K562 (cell line): ENCODE measurements at places on chromosomes 11 and 22.

DNA sequence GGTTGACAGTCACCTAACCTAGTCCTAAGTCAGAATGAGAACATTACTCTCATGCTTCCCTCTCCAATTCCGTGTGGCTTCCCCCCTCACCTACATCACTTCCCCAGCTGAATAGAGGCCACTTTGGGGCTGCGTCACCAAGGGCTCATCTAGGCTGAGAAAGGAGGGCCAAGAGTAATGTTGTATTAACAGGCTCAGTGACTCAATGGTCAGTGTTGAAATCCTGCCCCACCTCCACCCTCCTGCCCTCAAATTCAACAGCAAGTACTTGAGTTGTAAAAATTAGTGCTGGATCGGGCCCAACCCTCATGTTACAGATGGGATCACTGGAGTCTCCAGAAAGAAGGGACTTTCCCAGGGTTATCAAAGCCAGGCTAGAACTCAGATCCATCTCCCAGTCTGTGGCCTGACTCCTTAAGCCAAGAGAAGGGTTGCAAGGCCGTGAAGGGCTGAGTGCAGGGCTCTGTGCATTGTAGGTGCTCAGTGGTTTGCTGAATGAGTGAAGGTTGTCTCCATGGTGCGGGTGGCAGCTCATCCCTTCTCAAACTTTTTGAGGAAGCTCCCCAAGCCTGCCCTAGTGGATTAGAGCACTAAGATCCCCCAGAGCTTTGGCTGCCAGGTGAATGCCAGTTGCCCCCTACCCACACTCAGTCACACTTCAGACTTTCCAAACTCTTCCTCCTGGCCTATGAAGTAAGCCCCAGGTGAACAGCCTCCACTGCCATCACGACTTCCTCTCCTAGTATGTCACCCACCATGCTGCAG lies 3.2 kb downstream of the DGAT2 start:
- no peak for DNase-seq

DNA sequence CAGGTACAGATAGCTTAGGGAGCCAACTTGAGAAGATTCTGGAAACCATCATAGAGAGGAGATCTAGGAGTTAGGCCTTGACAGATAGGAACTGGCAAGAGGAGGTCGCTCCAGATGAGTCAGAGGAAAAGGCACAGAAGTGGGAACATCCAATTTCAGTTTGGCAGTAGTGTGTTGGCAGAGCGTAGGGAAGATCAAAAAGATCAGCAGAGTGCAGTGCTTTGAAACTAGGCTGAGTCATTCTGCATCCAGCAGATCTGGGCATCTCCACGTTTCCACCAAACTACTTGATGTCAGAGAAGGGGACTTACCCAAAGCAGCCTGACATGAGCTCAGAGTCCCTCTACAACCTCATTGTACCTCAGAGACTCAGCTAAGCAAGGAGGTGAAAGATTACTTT lies 58.5 kb downstream of the GAB4 start:
- DNase-seq, result no peak

DNA sequence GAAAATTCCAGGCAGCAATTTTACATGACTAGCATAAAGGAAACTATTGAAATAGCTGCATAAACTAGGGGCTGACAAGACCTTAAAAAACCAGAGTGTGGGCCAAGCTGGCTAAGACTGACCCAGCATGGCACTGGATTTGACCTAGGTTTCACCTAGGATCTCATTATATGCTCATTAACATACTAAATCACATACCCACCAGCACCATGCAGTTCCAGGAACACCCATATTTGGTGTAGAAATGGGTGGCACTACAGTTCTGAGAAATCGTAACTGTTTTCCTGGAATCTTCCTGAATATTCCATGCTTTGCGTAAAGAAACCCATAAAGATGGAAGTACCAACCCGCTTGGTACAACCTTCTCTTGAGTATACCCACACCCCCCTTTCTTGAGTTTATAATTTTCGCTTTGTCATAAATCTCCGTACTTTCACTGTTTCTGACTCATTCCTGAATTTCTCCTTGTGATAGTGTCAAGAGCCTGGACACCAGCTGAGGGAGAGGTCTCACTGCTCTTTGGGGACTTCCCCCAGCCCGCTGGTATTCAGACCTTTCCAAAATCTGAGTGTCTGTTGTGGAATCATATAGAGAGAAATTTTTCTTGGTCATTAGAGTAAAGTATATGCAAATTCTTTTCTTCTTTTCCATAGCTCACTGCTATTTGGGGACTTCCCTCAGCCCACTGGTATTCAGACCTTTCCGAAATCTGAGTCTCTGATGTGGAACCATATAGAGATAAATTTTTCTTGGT lies 55.1 kb downstream of the MTMR3 start:
- DNase-seq, result peak; percentile 35

GRCh38 chr11:62508336-62509058 lies 38.1 kb downstream of the AHNAK start:
- DNase-seq, result peak; percentile 72

GRCh38 chr22:39253435-39254070 lies 8.8 kb upstream of the PDGFB start:
- peak; percentile 70 for DNase-seq

DNA sequence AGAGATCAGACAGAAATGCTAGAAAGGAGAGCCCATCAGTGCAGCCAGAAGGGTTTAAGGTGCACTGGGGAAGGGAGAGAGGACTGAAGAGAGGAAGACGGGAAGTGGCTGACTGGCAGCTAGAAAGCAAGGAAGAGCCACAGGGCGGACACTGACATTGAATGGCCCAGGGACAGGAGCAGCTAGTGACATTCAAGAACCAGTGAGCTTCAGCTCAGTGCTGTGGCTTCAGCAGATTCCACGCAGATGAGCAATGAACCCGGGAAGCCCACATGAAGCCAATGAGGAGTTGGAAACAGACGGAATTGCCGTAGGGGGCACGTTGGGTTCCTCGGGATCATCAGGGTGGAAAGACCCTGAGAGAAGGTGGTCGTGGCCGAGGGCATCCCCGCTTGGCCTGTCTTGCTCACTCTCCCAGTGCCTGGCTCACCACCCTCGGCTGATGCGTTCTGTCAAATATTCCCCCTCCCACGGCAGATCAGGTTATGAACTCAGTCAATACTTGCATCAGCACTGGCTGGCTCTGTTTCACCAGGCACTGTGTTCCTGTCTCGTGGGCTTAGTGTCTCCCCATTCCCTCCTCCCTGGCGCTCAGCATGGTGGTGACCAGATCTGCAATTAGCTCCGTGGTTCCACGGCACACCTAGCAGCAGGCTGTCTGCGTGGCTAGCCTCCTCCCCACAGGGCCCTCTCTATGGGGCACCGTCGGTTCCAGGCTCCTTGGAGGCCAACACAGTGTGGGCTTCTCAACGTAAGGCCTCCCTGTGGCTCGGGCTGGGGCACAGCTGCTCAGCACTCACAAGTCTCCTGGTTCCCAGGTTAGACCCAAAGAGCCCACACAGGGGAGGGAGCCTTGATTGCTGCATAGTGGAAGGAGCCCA lies 145.5 kb downstream of the TRIM29 start:
- DNase-seq, result no peak

DNA sequence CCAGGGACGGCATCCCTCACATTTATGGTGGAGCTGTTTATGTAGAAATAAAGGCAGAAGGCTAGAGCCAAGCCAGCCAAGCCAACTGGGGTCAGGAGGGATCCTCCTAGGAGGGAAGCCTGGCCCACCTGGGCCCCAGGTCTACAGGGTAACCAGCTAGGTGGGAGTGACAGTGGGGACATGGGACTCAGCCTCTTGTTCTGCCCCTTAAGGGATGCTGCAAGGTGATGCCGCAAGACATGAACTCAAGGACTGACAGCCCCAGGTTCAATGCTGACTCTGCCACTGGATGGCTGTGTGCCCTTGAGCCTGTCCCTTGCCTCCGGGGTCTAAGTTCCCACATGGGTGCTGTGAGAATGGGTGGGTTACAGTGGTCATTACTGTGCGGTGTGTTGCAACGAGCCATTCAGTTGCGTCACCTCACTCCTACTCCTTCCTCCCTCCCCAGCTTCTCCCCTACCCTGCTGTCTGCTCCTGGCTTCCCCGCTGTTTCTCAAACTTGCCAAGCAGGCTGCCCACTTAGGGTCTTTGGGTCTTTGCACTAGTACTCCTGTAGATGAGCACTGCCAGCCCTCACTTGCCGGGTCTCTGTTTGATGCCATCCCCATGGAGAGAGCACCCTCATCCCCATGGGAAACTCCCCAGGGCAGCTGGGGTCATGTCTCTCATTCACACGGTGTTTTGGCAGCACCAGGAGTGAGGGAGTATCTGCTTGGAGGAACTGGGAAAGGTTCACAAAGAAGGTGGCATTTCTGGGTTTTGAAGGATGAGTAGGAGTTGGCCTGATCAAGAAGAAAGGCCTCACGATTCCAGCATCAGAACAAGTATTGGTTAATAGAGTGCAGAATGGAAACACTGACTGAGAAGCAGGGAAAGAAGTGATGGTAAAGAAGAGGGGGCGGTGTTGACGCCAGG lies 43.0 kb upstream of the RTL6 start:
- DNase-seq, result no peak

GRCh38 chr22:39953101-39953500 lies 7.1 kb upstream of the TMA7B start:
- no peak for DNase-seq

- no peak for DNase-seq
Observed at GRCh38 chr11:104451197-104451893, 287.4 kb upstream of the PDGFD start.

- DNase-seq, result no peak
Observed at GRCh38 chr11:87368858-87369480, 331.2 kb downstream of the TMEM135 start.

- peak; percentile 52 for DNase-seq
Observed at GRCh38 chr11:58513747-58514367, 6.0 kb upstream of the OR5B21 start.

DNA sequence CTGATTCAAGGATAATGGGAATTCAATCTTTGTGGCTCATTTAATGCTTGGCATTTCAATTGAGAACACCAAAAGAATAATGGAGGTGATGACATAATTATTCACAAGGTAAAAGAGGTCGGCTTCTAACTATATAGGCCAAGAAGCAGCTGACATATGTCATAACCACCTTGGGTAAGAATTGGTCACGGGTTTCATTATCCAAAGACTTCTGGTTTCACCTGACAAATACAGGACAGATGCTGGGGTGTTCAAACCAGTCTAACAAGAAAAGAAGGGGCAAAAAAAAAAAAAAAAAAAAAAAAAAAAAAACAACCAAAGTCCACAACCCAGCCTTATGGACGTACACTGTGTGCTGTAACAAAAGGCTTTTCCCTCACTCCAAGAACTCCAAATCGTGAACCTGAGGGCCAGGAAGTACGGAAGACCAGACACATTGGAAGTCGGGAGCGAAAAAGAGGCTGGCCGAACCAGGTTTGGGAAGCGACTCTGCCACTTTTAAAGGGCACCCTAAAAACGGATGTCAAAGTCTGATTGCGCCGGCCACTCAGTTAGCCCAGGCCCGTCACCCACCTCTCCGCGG lies 385 bp downstream of the HARBI1 start:
- no peak for DNase-seq

DNA sequence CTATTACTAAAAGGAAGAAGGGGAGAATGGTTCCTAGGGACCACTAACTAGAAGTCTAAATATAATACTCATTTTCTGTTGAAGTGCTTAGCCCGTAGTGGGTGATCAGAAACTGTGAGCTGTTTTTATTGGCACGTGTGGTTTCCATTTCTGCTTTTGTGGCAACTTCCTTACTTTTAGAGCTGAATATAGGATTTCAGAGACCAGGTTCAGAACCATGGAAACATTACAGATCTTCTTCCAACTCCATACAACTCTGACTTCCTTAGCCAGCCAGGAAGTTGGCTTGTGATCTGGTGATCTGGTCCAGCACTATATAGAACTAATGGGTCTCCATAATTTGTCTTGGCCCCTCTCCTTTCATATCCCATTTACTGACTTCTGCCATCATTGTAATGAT lies 2.6 kb upstream of the ME3 start:
- no peak for DNase-seq

- DNase-seq, result peak; percentile 64
Observed at GRCh38 chr22:21823740-21824444, 43.6 kb downstream of the MAPK1 start.

DNA sequence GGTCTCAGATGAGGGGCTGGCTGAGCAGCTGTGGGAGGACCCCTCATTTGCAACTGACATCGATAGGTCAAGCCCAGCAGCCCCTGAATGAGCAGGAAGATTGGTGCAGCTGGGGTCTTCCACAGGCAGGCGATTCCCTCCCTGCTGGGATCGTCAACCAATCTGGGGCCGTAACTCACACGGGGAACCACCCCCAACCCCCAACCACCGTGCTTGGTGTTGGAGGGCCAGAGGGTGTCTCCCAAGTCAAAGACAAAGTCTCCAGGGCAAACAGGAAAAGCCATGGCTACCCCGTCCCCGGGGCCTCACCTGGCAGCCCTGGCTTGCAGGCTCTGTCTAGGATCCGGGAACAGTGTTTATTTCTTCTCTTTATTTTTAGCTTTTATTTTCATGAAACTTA lies 26.9 kb upstream of the SCUBE1 start:
- no peak for DNase-seq

GRCh38 chr11:133956650-133957633 lies at the start of gene IGSF9B:
Gene IGSF9B (minus strand): TSS chr11:133956968. CDS start chr11:133956754, 214 bp downstream.
- DNase-seq, result peak; percentile 46

DNA sequence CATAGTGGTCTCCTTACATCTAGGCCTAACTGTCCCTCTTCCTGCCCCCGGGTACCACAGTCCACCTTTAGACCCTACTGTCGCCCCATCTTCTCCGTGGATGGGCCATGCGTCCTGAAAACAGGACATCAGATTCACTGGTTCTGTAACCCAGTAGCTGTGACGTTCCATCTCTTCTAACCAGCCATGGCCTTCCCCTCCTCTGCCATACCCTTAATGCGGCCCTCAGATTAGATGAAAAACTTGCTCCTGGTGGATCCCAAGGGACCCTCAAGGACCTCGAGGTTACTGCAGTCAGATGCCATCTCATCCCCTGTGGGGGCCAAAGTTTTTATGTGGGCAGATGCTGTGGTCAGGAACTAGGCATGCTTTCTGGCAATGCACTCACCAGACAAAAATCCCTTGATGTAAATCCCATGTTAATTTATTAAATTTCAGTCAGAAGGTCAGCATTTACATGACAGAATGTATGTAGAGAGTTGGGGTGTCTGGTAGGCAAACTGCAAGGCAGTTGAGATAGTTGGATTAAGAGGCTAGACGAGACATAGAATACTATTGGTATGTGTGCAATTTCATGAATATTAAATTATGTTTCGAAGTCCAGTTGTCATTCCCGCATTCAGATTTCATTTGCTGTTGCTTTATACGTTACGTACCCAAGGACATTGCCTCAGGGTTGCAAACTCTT lies 64.3 kb downstream of the WNT11 start:
- no peak for DNase-seq

GRCh38 chr11:17513853-17514252 lies 30.4 kb downstream of the USH1C start:
- no peak for DNase-seq
